Activated CD4-positive, alpha-beta memory T cell treated with anti-CD3 and anti-CD28 coated beads, Interleukin-2, amount 10 ng/mL, durations not matched to agents 7 days and 5 days (primary cell): ENCODE measurements at places on chromosomes 16 and 17. TPM values are rescaled to one million over a fixed set of nuclear protein-coding genes. Genes with fewer than 3 reads are reported as not detected.

Gene ZNF423
- not detected for total RNA-seq

Gene PEX12
- total RNA-seq: 4.5 TPM

Gene HS3ST6
- total RNA-seq: not detected

Gene MRPL38
- 85.0 TPM for total RNA-seq

Gene CMTM2
- total RNA-seq: 0.83 TPM

Gene CACNA1G
- not detected for total RNA-seq

Gene CCL23
- total RNA-seq: not detected

Gene CD300E
- not detected for total RNA-seq

Gene DPEP1
- total RNA-seq: not detected

Gene ZDHHC1
- total RNA-seq: 0.45 TPM

GRCh38 chr17:81462506-81463125 lies 50.0 kb downstream of the ACTG1 start:
- no peak overlapping the region for H3K27ac ChIP-seq
- DNase-seq: no peak
- H3K27me3 ChIP-seq: no peaks in the 10 kb centered on the region
- no peaks in the 10 kb centered on the region for H3K4me1 ChIP-seq
- no peak overlapping the region for H3K4me3 ChIP-seq
- no peaks in the 10 kb centered on the region for H3K36me3 ChIP-seq

DNA sequence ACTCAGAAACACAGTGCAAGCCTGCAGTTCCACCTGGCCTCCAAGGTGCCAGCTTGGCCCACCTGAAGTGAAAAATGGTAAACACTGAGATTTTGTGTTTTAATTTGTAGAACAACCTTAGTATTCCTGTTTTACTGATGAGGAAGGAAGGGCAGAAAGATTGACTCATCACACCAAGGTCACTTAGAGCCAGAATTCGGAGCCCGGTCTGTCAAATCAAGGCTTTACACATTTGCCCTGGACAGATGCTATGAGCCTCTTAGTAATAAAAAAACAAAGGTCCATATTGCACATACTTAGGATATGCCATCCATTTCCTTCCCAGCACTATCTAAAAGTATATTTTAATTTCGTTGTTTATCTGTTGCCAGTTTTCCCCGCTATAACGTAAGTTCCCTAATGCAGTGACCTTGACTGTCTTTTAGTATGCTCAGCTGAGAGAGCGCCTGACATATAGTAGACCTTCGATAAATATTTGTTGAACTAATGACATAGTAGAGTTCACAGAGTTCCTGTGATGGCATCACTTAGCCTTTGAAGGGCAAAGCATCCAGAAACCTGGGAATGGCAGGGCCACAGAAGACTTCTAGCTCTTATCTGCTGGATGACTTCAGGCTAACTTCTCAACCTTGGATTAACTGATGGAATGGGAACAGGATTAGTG lies 7.2 kb upstream of the TBKBP1 start:
- no peak overlapping the region for H3K4me3 ChIP-seq
- peaks cover 24% of the 10 kb centered on the region for H3K4me1 ChIP-seq
- DNase-seq: no peak
- no peak overlapping the region for H3K27ac ChIP-seq
- H3K36me3 ChIP-seq: peaks cover 54% of the 10 kb centered on the region

GRCh38 chr17:74241847-74242246 lies 28.5 kb downstream of the TTYH2 start:
- no peak overlapping the region for H3K27ac ChIP-seq
- H3K4me3 ChIP-seq: no peak overlapping the region
- H3K36me3 ChIP-seq: peaks cover 7% of the 10 kb centered on the region
- no peaks in the 10 kb centered on the region for H3K27me3 ChIP-seq
- no peak for DNase-seq

DNA sequence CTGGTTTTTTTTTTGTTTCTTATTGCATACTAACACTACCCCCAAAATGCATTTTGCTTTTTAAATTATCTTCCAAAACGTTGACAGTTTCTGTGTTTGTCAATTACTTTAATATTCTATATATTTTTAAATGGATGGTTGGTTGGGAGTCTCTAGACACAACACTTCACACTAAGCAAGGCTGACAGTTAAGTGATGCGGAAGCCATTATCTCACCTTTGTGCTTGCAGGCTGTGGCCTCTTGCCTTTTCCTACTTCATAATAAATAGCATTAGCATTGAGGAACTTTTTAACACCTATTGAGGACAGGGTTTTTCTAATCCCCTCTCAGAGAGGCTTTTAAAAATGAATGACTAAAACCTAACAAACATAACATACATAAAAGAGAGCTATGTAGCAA lies 280.8 kb upstream of the TBX2 start:
- no peaks in the 10 kb centered on the region for H3K27me3 ChIP-seq
- no peaks in the 10 kb centered on the region for H3K4me1 ChIP-seq
- H3K27ac ChIP-seq: no peak overlapping the region
- peaks cover 4% of the 10 kb centered on the region for H3K36me3 ChIP-seq

DNA sequence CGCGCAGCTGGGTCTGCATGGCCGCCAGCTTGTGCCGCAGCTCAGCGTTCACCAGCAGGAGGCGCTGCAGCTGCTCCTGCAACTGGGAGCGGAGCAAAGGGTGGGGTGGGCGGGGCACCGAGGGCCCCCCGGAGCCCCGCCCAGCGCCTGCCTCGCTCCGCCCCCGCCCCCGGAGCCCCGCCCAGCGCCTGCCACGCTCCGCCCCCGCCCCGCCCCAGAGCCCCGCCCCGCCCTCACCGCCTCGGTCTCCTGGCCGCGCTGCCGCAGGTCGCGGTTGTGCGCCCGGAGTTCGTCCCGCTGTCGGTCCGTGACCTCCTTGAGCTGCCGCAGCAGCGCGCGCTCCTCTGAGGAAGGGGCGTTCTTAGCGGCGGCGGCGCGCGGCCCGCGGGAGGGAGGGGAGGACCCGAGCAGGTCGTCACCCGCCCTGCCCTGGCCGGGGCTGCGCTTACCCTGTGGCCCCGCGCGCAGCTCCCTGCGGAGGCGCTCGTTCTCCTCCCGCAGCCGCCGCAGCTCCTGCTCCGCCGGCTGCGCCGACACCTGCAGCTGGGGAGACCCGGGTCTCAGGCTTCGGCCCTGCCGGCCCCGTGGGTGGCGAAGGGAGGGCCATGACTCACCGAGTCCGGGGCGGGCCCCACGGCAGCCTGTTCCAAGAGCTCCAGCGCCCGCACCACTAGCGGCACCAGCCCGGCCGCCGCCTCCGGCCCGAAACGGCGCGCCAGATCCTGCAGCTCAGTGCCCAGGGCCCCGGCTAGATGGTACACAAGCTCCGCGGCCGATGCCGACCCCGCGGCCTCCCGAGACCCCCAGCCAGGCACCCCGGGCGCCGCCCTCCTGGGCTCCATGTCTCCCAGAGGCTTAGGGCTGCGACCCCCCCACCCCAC lies 463 bp downstream of the RILP start:
- H3K36me3 ChIP-seq: peaks cover 37% of the 10 kb centered on the region
- DNase-seq: peak; percentile 95
- H3K4me3 ChIP-seq: peak overlapping the region; percentile 62

- no peaks in the 10 kb centered on the region for H3K4me1 ChIP-seq
- H3K27ac ChIP-seq: no peak overlapping the region
- no peaks in the 10 kb centered on the region for H3K27me3 ChIP-seq
- no peaks in the 10 kb centered on the region for H3K36me3 ChIP-seq
- H3K4me3 ChIP-seq: no peak overlapping the region
- DNase-seq: no peak
Measured at GRCh38 chr17:70855401-70856054, 686.2 kb downstream of the KCNJ2 start.

DNA sequence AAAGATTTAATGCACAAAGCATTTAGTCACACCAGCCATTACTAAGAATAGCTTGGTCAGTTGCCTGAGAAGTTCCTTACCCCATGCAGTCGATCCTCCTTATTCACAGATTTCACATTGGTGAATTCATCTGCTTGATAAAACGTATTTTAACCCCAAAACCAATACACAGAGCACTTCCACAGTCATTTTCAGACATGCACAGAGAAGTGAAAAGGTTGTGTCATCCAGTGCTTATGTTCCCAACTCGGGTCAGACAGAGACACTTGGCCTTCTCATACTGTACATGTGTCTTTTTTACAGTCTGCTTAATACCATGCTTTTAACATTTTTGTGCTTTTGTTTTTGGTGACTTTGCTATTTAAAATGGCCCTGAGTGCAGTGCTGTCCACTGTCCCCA lies 219.7 kb downstream of the SPECC1 start:
- no peak for DNase-seq
- H3K36me3 ChIP-seq: no peaks in the 10 kb centered on the region
- H3K27ac ChIP-seq: no peak overlapping the region
- peaks cover 19% of the 10 kb centered on the region for H3K4me1 ChIP-seq
- no peak overlapping the region for H3K4me3 ChIP-seq
- H3K27me3 ChIP-seq: no peaks in the 10 kb centered on the region

GRCh38 chr17:3762922-3763776 lies 37.8 kb downstream of the ITGAE start:
- H3K27me3 ChIP-seq: no peaks in the 10 kb centered on the region
- peak overlapping the region; percentile 97 for H3K27ac ChIP-seq
- H3K4me3 ChIP-seq: peak overlapping the region; percentile 75
- peak; percentile 68 for DNase-seq

- peak overlapping the region; percentile 98 for H3K27ac ChIP-seq
- peak overlapping the region; percentile 97 for H3K4me3 ChIP-seq
- peaks cover 79% of the 10 kb centered on the region for H3K36me3 ChIP-seq
- H3K27me3 ChIP-seq: peaks cover 3% of the 10 kb centered on the region
- peak; percentile 28 for DNase-seq
Measured at GRCh38 chr16:27317320-27317719, 3.5 kb downstream of the IL4R start.

- no peak overlapping the region for H3K4me3 ChIP-seq
- DNase-seq: no peak
- H3K27ac ChIP-seq: no peak overlapping the region
- no peaks in the 10 kb centered on the region for H3K36me3 ChIP-seq
- peaks cover 28% of the 10 kb centered on the region for H3K4me1 ChIP-seq
Measured at GRCh38 chr16:85103114-85104079, 8.9 kb downstream of the CIBAR2 start.

GRCh38 chr17:37301288-37301687 lies 74.5 kb upstream of the C17orf78 start:
- H3K4me3 ChIP-seq: no peak overlapping the region
- no peaks in the 10 kb centered on the region for H3K27me3 ChIP-seq
- H3K27ac ChIP-seq: no peak overlapping the region
- H3K36me3 ChIP-seq: peaks cover 2% of the 10 kb centered on the region

GRCh38 chr16:5032748-5033167 lies 977 bp downstream of the NAGPA start:
- no peaks in the 10 kb centered on the region for H3K27me3 ChIP-seq
- H3K27ac ChIP-seq: no peak overlapping the region
- DNase-seq: no peak
- H3K4me3 ChIP-seq: peak overlapping the region; percentile 83
- H3K4me1 ChIP-seq: peaks cover 19% of the 10 kb centered on the region

GRCh38 chr16:11372829-11373306 lies 27.6 kb downstream of the RMI2 start:
- H3K4me3 ChIP-seq: no peak overlapping the region
- peaks cover 2% of the 10 kb centered on the region for H3K27me3 ChIP-seq
- DNase-seq: no peak
- no peak overlapping the region for H3K27ac ChIP-seq

- H3K27me3 ChIP-seq: no peaks in the 10 kb centered on the region
- H3K36me3 ChIP-seq: no peaks in the 10 kb centered on the region
- H3K27ac ChIP-seq: no peak overlapping the region
- no peaks in the 10 kb centered on the region for H3K4me1 ChIP-seq
- no peak for DNase-seq
Measured at GRCh38 chr16:10202649-10203048, 20.4 kb upstream of the GRIN2A start.

DNA sequence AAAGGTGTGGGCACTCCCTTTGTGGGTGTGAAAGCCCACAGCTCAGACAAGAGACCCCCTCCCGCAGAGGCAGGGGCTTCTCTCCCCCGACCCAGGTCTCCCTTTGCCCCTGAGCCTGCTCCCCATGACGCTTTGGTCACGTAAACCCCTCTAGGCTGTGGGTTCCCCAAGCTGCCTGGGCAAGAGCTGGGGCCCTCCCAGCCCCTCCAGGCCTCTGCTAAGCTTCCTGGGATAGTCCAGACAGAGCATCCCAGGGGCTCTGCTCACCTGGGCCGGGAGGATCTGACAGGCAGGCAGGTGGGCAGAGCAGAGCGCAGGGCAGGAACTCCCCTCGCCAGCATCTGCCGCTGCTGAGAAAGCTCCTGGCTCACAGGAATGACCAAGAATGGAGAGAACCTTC lies 177.3 kb downstream of the BANP start:
- H3K27ac ChIP-seq: no peak overlapping the region
- H3K4me1 ChIP-seq: no peaks in the 10 kb centered on the region
- H3K4me3 ChIP-seq: no peak overlapping the region
- DNase-seq: no peak
- H3K27me3 ChIP-seq: no peaks in the 10 kb centered on the region

DNA sequence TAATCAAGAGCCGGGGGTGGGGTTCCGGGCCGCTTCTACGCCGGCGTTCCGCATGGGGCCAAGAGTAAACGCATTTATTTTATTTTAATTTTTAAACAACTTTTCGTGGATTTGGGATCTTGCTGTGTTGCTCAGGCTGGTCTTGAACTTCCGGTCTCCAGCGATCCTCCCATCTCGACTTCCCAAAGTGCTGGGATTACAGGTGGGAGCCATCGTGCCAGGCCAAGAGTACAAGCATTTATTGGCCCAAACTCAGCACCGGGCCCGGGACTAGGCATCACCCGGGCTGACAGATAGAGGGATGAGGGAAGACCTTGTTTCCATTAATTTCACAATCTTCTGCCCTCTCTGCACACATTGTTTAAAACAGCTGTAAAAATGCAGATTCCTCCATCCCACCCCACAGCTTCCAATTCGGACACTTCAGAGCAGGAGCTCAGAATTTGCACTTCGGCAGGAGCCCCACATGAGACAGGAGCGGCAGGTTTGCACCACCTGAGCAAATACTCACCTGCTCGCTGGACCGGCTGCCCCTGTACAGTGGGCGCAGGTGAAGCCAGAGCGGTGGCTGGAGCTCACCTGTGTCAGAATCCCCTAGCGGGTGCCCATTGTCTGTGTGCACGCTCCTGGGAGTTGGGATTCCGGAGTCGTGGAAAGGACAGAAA lies 663 bp upstream of the GINS2 start:
- peak overlapping the region; percentile 65 for H3K4me3 ChIP-seq
- H3K27ac ChIP-seq: no peak overlapping the region
- peaks cover 4% of the 10 kb centered on the region for H3K27me3 ChIP-seq
- no peak for DNase-seq
- peaks cover 11% of the 10 kb centered on the region for H3K36me3 ChIP-seq
- peaks cover 18% of the 10 kb centered on the region for H3K4me1 ChIP-seq

- peak overlapping the region; percentile 93 for H3K4me3 ChIP-seq
- peaks cover 4% of the 10 kb centered on the region for H3K36me3 ChIP-seq
- DNase-seq: peak; percentile 89
- H3K27ac ChIP-seq: peak overlapping the region; percentile 98
- H3K4me1 ChIP-seq: peaks cover 38% of the 10 kb centered on the region
Measured at GRCh38 chr16:85554114-85554888, 58.8 kb upstream of the GSE1 start.

DNA sequence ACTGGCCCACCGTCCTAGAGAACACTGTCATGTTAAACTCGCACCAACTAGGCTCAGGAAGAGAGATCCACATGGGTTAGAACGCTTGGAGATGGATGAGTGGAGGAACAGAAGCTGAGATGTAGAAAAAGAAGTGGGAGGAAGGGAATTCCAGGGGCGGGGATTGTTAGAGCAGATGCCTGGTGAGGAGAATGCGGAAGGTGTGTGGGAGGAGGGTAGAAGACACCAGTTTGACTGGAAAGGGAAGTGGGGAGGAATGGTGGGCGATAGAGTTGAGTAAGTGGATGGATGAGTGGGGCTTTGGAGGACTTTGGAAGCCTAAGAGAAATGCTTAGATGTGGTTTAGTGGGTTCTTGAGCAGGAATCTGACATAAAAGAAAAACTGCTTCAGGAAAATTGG lies 37.4 kb downstream of the DHX38 start:
- H3K4me1 ChIP-seq: no peaks in the 10 kb centered on the region
- H3K27ac ChIP-seq: no peak overlapping the region
- H3K36me3 ChIP-seq: no peaks in the 10 kb centered on the region
- peaks cover 7% of the 10 kb centered on the region for H3K27me3 ChIP-seq
- H3K4me3 ChIP-seq: no peak overlapping the region
